HuH-7 (cell line): ENCODE measurements at places on chromosomes 12 and 14.
A peak's percentile ranks its signal among the peaks of the same experiment; 100 is the strongest.

GRCh38 chr14:69151458-69152180 is 1.3 kb downstream of the DCAF5 start:
- DNase-seq, result peak; percentile 75

DNA sequence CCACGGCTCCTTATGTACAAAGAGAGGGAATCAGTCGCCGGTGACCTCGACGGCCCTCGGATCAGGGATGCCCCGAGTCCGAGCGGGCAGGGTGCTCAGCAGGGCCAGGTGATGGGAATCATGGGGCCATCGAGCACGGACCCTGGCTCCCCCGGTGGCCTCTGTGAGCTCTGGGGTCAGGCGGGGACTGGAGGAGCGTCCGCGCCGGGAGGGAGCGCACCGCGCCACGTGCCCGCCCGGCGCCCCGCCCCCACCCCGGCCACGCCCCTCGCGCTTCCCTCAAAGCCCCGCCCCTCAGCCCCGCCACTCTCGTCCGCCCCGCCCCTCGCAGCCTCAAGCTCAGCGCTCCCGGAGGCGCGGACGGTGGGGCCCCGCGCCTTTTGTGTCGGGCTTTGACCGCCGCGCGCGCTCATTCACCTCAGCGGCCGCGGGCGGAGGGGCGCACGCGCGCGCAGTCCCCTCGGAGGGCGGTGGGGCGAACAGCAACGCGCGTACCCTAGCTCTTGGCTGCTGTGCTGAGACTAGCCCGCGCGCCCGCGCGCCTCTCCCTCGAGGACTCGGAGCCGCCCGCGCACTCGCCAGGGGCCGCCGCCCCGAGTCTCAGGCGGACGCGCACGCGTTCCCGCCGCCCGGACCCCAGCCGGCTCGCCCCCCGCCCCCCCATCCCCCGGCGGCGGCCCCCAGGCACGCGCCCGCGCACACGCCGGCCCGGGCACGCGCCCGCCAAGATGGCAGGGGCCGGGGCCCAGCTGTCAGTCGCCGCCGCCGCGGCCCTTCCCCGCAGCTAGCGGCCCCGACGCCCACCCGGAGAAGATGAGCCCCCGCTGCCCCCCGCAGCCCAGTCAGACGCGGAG is 93.9 kb upstream of the EVL start:
- DNase-seq, result peak; percentile 52

DNA sequence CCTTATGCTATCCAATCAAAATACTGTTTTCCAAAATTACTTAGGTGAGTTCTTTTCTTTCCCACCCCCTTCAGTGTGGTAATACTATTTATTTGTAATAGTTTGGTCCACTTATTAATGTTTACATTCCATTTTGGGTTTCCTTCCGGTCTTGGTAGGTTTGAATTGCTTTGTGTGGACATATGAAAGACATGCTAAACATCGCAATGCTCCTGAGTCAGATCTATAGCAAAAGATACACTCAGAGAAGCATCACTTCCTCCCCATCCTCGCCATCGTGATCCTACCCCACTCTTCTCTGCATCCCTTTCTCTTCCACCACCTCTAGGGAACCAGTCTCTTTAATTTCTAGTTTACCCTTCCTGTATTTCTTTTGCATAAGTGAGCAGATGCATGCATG is 30.0 kb downstream of the TUNAR start:
- no peak for DNase-seq

- DNase-seq, result no peak
These were observed 11.2 kb upstream of the MAGOHB start for GRCh38 chr12:10624605-10625004.

GRCh38 chr12:132427999-132428935 is 61.7 kb upstream of the FBRSL1 start:
- DNase-seq, result no peak
